ENCODE measurements at places on chromosomes 5 and 9.

DNA sequence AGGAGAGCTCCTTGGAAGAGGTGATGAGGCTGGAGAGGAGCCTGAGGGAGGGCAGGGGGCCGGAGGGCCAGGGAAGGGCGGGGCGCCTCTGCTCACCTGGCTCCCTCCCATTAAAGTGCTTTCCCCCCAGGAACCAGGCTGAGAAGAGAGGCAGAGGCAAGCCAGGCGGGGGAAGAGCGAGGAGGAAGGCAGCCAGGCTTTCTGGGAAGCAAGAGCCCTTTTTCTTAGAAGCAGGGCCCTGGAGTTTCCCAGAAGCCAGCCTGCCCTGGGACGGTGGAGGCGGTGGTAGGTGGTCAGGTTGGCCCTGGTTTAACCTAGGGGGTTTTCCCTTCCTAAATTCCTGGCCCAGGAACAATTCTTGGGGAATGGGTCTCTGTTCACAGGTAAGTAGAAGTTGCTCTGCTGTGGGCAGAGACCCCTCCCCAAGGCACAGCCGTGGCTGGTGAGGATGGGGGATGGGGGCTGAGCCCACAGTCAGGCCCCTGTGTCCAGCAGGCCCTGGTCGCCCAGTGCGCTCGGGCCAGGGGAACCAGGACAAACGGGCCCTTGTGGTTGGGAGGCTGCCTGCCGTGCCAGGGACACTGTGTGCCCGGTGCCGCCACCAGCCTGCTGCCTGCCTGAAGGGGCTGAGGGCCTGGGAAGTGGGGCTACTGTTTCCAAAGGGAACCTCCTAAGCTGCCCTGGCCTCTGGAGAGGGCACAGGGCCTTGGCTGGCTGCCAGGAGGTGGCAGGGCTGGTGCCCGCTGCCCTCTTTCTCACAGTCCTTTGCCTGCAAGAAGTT, 16.6 kb upstream of the RALGDS start:
- DNase-seq: no peak

DNA sequence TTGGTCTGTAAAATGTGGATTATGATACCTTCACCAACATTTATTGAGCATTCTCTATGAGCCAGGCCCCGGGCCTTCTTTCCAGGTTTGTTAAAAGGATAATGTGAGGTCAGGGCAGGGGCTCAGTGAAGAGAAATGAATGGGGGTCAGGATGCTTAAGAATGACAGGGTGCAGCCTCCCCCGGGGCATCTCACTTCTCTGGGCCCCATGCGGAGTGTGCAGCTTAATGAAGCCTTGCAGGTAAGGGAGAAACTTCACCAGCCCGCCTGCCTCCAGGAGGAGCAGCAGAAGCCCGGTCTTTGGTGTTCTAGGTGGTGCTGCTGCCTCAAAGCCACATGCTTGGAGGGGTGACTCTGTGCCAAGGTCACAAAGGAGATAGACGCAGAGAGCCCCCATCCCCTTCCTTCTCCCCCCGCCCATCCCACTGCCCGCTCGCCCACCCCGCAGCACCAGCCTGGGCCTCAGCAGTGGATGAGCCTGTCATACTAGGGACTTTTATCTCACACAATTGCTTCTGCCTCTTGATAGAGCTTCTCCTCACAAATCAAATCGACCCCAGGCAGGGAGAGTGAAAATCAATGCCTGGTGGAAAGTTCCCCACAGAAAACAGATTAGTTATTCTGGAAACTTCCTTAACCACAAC, 244.8 kb downstream of the PBX3 start:
- DNase-seq: no peak

DNA sequence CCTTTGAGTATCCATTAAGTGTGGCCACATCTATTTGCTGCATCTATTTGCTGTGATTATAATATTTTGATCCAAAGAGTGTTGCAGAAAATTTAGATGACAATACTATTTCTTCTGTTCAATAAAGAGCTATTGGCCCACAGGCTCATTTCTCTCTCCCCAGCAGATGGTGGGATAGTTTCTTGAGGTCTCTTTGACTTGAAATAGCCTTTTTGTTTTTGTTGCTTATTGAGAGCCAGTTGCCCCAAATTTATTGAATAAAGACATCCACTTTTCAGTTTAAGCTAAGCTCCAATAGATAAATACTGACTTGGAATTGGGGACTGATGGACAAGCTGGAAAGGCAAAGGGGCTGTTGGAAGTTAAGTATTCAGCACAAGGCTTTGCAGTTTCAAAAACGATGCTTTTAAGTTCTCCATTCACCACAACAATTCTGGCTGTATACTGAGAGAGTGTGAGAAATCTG, 290.1 kb upstream of the MPDZ start:
- DNase-seq: no peak

- no peak for DNase-seq
Observed at GRCh38 chr5:172546196-172546595, 91.9 kb upstream of the SH3PXD2B start.

GRCh38 chr5:164431634-164432304, 926.4 kb downstream of the MAT2B start:
- DNase-seq: no peak

- DNase-seq: no peak
Observed at GRCh38 chr9:131663288-131663687, 76.6 kb downstream of the RAPGEF1 start.

GRCh38 chr5:35672995-35673394, 55.3 kb downstream of the SPEF2 start:
- no peak for DNase-seq

- no peak for DNase-seq
Observed at GRCh38 chr5:72242796-72243475, 77.1 kb downstream of the MRPS27 start.

DNA sequence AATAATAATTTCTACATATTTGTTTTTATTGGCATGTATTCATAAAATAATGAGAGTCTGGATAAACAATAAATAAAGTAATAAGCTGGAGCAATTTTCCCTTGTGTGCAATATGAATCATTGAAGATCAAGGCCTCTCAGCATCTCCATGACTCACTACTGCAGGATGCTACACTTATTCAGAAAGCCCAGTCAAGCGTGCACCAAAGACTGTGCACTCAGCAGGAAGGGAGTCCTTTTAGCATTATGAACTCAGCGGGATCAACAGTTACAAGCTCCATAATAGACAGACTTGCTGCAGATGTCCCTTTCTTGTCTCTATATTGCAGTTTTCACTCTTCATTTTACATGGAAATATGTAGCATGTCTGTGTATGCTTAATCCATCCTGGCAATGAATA, 485.3 kb downstream of the CDH9 start:
- DNase-seq: no peak

DNA sequence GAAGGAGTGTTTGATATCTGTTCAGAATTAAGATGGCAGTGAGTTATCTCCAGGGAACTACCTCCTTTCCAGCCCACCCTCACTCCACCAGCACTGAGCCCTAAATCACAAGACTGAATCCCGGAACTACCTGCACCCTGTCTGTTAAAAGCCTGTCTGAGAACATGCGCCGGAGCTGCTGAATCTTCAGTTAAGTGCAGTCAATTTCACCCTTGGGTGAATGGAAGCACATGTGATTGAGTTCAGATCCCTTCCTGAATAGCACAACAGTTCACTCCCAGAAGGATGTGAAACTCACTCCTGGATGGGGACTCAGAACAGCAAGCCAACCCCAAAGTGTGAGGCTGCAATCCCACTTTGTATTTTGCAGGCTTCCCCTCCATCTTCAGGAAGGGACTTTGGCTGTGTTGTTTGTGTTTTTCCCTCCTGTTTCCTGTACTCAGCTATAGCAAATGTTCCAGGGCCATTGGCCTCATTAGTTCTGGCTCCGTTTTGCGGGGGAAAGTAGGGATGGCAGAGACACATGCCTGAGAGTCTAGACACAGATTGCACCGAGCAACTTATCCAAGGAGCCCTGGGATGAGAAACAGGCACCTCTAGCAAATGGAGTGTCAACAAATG, 43.4 kb downstream of the DPYSL3 start:
- no peak for DNase-seq

DNA sequence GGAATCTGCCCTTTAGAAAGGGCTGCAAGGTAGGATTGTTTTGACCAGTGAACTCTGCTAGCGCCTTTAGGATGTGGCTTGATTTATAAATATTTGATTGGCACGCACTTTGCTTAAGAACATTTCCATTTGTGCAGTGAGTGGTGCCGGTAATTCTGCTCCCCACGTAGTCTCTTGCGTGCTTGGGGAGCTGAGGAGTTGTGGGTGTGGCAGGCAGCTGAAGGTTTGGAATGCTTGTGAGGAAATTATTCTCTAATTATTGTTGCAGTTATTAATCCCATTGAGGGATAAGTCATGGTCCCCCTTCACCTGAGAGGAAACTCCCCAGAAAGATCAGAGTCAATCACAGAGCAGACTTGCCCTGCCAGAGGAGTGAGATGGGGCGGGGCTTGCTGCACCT, 76.7 kb downstream of the FGF1 start:
- no peak for DNase-seq

- DNase-seq: no peak
Observed at GRCh38 chr9:136950656-136951276, 1.3 kb upstream of the LCN12 start.

GRCh38 chr5:175351126-175351525, 92.9 kb downstream of the DRD1 start:
- DNase-seq: no peak

DNA sequence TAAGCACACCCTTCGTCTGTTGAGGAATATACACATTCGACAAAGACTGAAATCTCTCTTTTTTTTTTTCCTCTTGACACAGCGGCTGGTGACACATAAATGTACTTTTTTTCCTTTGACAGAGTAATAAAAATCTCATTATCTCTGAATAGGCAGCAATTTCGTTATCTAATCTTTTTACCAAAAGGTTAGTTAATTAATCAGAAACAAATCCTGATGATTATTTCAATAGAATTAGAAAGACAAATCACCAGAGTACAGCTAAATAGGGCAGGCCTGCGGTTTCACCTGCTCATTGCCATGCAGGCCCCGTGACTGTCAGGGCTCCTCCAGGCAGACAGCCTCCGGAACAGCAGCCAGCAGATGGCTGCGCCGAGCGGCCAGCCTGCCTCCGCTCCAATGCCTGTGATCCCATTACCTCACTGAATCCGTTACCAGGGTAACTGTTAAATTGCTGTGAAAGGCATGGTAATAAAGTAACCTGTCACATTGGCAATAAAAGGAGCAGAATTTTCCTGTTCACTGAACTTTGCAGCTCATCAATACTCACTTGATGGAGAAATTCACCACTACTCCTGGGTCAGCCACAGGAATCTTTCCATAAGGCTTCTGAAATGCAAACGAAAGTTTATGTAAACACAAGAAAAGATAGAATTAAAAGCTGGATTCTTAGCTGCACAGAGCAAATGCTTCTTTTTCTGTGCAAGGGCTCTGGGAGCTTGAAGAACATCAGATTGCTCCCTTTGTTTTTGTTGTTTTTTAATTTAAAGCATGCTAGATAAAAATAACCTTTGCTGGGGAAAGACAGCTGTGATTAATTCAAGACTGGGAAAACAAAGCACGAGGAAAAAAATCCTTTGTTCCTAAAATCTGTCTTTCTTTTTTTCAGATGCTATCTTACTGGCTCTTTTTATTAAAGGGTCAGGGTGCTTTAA, 666.4 kb upstream of the ZNF608 start:
- DNase-seq: peak; percentile 46

GRCh38 chr5:39076757-39077728, 2.8 kb upstream of the RICTOR start:
- DNase-seq: peak; percentile 13

GRCh38 chr9:124562328-124562727, 55.1 kb upstream of the NR5A1 start:
- DNase-seq: no peak

DNA sequence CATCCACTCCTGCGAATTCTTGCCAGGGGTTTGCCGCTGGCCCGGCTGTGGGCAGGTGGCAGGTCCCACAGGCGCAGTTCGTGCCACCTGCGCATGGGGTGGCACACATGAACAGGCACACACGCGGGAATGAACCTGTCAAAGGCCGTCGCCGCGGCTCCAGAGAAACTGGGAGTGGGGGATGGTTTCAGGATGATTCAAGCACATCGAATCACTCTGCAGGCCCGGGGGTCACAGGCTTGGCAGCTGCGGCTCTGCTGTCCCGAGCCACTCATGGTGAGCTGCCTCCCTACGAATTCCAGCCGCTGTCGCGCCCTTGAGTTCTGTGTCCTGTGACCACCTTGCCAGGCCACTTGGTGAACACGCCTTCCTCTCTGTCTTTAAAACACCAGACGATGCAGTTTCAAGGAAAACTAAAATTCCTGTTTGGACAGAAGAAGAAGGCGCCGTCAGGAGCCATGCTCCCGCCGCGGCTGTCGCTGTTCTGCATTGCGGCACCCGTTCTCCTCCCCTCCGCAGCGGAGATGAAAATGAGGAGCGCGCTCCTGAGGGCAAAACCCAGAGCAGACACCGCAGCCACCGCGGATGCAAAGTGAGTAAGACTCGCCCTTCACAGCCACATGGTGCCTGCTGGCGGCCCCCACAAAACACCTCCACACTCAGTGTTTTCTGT, 15.4 kb upstream of the EXOC3 start:
- DNase-seq: no peak

DNA sequence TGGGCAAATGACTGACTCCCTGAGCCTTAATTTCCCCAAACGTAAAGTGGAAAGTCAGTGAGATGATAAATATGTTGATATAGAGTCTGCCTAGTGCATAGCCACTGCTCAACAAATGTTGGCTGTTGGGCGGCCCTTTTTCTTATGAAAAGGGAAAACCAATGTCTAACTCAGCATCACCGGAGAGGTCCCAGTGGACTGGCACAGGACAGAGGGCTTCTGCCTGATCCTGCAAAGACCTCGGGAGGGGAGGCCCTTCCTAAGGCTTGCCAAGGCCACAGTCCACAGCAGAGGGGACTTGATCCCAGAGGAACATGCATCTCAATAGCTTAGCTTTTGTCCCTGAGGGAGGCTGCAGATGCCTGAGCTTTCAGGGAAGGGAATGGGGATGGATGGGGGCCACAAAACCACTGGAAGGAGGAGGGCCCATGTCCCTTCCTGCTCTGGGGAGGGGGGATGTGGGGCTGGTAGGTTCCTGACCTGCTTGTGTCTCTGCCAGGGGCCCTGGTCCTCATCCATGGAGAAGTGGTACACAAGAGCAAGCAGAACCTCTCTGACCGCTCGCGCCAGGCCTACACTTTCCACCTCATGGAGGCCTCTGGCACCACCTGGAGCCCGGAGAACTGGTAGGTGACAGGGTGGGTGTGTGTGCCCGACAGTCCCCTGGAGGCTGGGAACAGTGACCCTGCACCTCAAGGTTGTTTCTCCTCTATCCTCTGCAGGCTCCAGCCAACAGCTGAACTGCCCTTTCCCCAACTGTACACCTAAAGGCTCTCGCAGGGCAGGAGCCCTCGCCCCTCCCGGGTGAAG, 6.3 kb downstream of the DOLK start:
- DNase-seq: no peak

- DNase-seq: no peak
Observed at GRCh38 chr5:143172739-143173138, 230.7 kb downstream of the NR3C1 start.

DNA sequence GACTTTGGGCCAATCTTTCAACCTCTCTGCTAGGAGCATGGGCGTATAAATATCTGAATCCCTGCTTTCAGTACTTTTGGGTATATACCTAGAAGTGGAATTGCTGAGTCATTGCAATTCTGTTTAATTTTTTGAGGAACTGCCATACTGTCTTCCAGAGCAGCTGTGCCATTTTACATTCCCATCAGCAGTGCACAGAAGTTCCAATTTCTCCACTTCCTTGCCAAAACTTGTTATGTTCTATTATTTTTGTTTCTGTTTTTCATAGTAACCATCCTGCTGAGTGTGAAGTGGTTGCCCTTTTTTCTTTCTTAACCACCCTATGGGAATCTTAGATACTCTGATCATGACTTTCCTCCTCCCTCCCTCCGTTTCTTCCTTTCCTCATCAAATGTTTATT, 11.1 kb upstream of the CCIN start:
- peak; percentile 62 for DNase-seq
